ENCODE measurements at places on chromosomes 6 and 20.

- DNase-seq = no peak
Measured at GRCh38 chr20:63107449-63108200, 100.9 kb upstream of the BHLHE23 start.

DNA sequence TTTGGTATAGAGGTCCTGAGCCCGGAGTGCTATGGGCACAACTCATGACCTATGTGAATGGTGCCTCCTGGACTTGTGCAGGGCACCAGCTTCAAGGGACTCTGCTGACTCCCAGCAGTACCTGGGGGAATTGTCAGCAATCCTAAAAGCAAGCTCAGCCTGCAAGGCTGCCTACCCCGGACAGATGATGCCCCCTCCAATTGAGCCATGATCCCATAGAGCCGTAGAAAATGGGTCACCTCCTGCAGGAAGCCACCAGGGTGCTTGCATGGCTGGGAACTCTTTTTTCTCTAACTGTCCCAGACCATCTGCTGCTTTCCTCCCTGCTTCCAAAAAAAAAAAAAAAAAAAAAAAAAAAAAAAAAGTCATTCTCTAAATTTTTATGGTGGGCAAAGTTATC, 12.9 kb upstream of the PRND start:
- DNase-seq = no peak

DNA sequence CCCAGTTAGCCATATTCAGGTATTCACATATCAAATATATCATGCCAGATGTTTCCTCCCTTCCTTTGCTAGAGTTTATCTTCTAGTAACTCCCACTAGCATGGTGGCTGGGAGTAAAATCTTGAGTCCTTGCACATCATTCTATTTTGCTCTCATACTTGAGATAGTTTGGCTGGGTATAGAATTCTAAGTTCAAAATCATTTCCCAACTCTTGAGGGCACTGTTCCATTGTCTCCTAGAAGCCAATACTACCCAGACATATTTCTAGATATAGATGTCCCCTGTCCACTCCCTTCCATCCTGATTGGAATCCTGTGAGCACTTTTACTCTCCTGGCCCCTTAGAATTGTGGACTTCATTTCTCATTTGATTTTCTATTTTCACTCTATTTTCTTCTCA, 104.7 kb downstream of the ZFP64 start:
- DNase-seq = no peak

- no peak for DNase-seq
Measured at GRCh38 chr6:3938715-3939367, 89.7 kb downstream of the FAM50B start.

GRCh38 chr20:43014206-43014605, 175.5 kb downstream of the PTPRT start:
- DNase-seq = no peak

- DNase-seq = peak; percentile 53
Measured at GRCh38 chr6:159969204-159969912, 476 bp downstream of the IGF2R start.

DNA sequence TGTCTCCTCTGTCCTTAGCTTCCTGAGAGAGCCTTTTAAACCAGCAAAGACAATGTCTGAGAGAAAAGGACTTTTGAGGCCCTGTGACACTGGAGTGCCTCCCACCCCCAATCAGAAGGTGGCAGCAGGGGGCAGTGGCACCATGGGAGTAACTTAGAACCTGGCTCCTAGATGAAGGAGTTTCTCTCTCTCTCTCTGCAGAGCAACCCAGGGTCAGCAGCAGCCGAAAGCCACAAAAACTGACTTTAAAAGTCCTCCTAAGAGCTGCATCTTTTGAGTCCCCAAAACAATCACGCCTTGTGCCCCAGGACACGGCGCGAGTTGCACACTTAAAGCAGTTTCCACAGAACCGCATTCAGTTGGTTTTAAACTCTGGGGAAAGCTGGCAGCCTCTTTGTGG, 5.3 kb upstream of the TCP11 start:
- DNase-seq = peak; percentile 38

- no peak for DNase-seq
Measured at GRCh38 chr20:1467082-1467354, 369 bp upstream of the NSFL1C start.

- DNase-seq = no peak
Measured at GRCh38 chr20:23515250-23515939, 24.5 kb downstream of the CST8 start.

GRCh38 chr6:150686566-150686965, 86.9 kb downstream of the PLEKHG1 start:
- DNase-seq = no peak

- no peak for DNase-seq
Measured at GRCh38 chr6:112744827-112745226, 397.7 kb downstream of the RFPL4B start.

DNA sequence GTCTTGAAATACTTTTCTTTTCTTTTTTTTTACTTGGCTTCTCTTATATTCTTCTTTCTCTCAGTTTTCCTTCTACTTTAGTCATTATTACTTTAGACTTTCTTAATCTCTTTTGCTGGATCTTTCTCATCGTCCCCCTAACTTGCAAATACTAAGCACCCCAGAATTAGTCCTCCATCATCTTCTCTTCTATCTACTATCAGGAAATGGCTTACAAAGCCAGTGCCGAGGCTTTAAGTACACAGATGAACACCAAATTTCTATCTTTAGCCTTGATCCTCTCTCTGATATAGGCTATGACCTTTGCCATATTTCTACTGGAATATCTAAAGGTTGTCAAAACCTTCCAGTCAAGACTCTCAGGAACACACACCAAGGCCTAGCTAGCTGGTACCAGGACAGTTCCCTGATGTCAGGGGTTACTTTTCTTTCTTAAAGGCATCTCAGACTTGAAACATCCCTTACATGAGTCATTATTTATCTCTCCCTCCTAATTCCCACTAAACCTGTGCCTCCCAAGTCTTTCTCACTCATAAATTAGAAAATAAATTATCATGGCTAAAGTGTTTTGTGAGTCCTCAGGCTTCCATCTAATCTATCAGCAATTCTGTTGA, 278.6 kb upstream of the TCF21 start:
- no peak for DNase-seq

GRCh38 chr20:10255846-10256245, 37.2 kb downstream of the SNAP25 start:
- DNase-seq = no peak

DNA sequence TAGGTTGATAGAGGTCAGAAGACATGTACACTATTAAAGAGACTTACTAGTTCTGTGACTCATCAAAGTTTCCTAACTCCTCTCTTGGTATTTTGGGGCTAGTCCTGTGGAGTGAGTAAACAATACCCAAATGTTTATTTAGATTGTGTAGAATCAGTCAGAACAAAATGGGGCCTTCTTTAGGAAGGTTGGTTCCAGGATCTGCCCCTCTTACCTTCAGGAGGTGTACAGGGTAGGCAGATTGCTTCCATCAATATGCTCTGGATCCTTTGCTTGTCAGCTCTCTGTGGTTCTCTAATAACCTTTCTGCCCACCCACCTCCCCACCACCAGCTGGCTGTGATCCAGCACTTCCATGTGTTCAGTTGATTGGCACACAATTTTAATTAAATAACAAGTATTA, 107.0 kb downstream of the POPDC3 start:
- no peak for DNase-seq

DNA sequence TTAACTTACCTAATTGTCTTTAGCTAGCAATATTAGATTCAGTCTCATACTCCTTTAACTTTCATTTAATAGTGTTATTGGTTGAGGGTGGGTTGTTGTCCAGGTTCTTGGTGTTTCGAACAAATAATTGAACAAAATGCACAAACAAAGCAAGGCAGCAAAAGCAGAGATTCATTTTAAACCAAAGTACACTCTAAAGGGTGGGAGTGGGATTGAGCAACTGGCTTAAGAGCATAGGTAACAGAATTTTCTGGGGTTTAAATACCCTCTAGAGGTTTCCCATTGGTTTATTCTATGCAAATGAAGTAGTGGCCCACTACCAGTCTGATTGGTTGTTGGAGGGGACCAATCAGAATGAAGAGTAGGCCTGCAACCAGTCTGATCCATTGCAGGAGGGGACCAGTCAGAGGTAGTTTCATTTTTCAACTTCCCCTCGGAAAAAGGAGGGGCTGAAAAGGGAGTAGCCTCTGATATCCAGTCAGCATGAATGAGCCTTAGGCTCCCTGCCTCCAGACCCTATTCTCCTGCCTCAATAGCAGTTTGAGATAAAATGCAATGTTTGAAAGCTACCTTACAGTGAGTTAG, 26.3 kb upstream of the RAB23 start:
- no peak for DNase-seq

- DNase-seq = no peak
Measured at GRCh38 chr6:25590986-25591385, 61.0 kb upstream of the SCGN start.

DNA sequence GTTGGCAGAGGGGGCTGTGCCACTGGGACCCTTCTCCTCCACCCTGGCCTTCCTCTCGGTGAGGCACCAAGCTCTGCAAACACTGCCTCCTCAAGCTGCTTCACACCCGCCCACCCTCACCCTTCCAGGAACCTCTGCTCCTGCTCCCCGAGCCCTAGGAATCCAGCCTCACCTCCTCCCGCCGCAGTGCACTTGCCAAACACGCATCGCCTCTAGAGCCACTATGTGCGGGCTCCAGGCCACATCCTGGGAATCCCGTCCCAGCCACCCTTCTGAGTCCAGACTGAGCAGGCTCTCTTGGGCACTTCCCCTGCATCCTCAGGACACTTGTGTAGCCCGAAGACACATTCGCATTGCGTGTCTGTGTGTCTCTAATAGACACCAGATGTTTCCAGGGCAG, 18.5 kb downstream of the PSMG4 start:
- no peak for DNase-seq

- no peak for DNase-seq
Measured at GRCh38 chr6:113662093-113662665, 195.0 kb upstream of the MARCKS start.

GRCh38 chr6:73644941-73645591, 8.7 kb downstream of the SLC17A5 start:
- DNase-seq = no peak

GRCh38 chr20:38926934-38927616, 858 bp downstream of the FAM83D start:
- no peak for DNase-seq

DNA sequence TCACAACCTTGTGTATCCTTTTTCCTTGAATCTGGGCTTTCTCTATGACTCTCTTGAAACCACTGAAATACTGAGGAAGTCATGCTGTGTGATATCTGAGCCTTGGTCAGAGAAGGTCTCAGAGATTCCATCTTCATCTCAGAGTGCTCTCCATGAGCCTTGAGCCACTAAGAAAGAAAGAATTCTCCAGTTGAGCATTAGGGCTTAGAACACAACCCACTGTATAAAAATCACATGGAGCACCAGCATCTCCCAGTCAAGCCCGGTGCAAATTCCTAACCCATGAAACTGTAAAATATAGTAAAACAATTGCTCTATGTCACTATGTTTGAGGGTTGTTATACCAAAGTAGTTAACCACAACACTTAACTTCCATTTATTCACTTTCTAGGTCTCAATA, 181.4 kb downstream of the MOXD1 start:
- DNase-seq = no peak

DNA sequence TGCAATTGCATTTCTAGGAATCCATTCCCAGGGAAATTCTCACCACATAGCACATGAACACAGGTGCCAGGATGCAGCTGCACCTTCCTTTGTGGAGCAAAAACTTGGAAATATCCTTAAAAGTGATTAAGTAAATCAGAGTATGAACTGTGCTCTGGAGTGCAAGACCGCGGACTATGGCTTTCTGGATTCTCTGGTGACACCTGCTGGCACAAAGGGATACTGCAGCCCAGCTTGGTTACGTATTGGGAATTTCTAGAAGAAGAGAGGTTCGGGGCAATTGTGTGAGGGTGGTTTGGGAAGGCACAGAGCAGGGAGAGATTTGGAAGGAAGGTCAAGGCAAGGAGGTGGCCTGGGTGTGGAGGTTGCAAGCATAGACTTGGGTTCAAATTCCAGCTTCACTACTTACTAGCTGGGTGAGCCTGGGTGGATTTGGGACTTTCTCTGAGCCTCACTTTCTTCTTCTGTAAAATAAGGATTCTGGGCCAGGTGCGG, 15.9 kb upstream of the PEDS1 start:
- DNase-seq = peak; percentile 84

GRCh38 chr6:112235956-112236355, 18.4 kb downstream of the LAMA4 start:
- DNase-seq = peak; percentile 70

GRCh38 chr6:106185615-106186014, 99.5 kb downstream of the PRDM1 start:
- no peak for DNase-seq

Data from stimulated activated naive CD8-positive, alpha-beta T cell treated with anti-CD3 and anti-CD28 coated beads, Interleukin-15, Interleukin-2, amounts not matched to agents 100 U/mL and 50 U/mL, for 24 hours (primary cell).